ENCODE measurements at places on chromosomes 6 and 20. TPM values are rescaled to one million over a fixed set of nuclear protein-coding genes. Genes with fewer than 3 reads are reported as not detected.

DNA sequence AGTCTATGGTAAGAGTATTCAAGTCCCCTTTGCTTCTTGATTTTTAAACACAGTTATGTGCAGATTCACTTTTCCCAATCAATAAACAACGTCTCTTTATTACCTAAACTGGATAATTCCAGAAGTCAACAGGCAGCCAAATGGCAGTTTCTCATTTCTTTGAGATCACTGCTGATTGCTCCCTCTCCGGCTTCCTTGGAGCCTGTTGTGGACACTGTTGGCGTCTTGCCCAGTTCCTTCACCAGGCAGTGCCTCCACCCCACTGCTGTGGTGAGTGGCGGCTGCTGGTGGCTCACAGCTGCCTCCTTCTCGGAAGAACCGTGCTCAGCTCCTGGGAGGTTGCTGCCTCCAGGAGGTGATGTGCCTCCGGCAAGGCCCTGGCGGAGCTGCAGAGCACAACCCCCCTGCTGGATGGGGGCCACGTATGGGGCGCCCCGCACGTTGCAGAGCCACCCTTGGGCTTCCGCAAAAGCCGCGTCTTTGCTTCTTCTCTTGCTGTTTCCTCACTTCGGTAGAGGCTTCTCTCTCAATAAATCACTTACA is 105.1 kb upstream of the CNKSR3 start:
- DNase-seq, result no peak
- H3K4me3 ChIP-seq, result no peak overlapping the region
- H3K36me3 ChIP-seq, result no peaks in the 10 kb centered on the region
- peaks cover 17% of the 10 kb centered on the region for H3K4me1 ChIP-seq
- H3K27ac ChIP-seq, result no peak overlapping the region

DNA sequence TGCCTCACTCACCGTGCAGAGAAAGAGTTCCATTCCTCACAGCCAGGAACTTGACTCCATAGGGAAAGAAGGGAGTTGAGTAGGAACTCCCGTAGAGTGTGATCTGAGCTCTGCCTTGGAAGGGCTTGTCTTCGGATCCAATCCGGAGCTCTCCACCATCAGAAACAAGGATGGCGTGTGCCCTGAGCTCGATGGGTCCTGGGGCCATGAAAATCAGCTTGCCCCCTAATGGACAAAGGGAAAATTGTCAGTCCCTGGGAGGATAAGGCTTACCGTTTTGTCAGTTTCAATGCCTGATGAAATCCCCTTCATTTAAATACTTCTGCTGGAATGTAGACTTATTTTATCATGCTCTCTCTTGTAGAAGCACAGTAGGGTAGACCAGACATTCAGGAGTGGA is 153.3 kb downstream of the PKHD1 start:
- H3K4me3 ChIP-seq, result no peak overlapping the region
- no peaks in the 10 kb centered on the region for H3K27me3 ChIP-seq
- no peak overlapping the region for H3K27ac ChIP-seq
- no peaks in the 10 kb centered on the region for H3K36me3 ChIP-seq
- DNase-seq, result no peak

SEL1L2 gene
- total RNA-seq, result not detected

PGBD1 gene
- total RNA-seq, result 0.64 TPM

DNA sequence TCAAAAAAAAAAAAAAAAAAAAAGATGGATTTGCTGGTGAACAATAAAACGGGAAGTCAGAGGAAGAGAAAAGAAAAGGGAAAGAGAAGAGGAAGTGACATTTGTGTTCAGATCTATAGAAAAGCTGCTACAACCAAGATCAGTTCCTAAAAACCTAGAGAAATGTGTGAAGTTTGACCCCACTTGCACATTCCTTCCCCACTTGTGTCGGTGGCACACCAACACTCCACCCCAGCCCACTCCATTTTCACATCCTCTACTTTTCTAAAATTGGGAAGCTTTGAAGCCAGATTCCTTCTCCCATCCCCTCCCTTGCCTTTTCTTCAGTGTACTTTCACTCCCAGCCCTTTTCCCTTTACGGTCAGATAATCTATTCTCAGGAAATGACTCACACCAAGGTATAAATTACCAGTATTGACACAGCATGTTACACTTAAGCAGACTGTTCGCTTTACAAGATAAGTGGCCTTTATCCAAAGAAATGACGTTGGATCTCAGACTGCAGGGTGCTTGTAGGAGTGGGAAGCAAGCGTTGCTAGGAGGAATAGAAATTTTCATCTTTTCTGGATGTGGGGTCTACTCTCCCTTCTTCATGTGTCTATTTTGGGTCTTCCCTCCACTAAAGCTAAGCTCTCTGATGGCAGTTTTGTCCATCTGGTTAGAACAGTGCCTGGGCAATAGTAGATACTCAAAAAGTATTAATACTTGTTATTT is 92.5 kb upstream of the ADGRF1 start:
- peaks cover 11% of the 10 kb centered on the region for H3K4me1 ChIP-seq
- no peak overlapping the region for H3K4me3 ChIP-seq
- no peak for DNase-seq

DNA sequence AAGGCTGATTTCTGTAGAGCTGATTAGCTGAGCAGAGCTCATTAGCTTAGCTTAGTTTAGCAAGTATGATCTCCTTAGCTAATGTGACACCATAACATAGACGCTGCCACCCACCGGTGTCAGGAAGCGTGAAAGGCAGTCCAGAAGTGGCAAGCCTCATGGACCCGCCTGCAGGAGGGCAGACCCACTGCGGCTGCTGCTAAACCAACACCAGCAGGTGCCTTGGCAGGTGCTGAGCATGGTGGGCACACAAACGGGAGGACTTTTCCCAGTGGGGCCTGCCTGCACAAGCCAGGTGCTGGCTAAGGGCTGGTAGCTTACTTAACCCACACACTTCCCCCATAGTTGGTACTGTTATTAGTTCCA is 22.7 kb downstream of the ZDHHC14 start:
- no peak overlapping the region for H3K27ac ChIP-seq
- no peak overlapping the region for H3K4me3 ChIP-seq
- H3K36me3 ChIP-seq, result no peaks in the 10 kb centered on the region
- DNase-seq, result no peak
- H3K4me1 ChIP-seq, result no peaks in the 10 kb centered on the region

FAM209B gene
- 0.95 TPM for total RNA-seq

SOBP gene
- 0.26 TPM for total RNA-seq

DNA sequence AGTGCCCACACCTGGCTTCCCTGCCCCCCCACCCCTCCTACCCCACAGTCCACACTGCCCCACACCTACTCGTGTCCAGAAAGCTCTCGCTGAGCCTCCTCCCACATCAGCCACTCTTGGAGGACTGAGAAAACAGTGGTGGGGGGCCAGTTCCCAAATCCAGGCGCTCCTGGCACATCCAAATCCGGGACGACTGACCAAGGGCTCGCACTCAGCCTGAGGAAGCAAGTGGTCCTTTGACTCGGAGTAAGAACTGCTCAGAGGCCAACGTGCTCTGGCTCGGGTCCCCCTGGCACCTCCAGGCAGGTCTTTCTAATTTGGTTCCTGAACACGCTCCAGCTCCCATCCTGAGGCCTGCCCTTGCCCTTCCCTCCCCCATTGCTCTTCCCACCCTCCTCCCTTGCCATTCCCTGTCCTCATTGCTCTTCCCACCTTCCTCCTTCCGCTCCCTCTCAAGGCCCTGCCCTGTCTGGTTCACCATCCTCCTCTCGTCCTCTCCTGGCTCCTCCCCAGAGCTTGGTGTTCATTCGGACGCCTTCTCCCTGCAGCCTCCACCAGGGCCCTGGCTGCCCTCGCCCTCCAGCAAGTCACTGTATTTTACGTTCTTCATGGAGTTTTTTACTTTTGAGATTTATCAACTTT is 83.6 kb downstream of the THBS2 start:
- no peak overlapping the region for H3K27ac ChIP-seq
- no peaks in the 10 kb centered on the region for H3K4me1 ChIP-seq
- no peak overlapping the region for H3K4me3 ChIP-seq
- no peaks in the 10 kb centered on the region for H3K27me3 ChIP-seq
- no peak for DNase-seq
- no peaks in the 10 kb centered on the region for H3K36me3 ChIP-seq

DNA sequence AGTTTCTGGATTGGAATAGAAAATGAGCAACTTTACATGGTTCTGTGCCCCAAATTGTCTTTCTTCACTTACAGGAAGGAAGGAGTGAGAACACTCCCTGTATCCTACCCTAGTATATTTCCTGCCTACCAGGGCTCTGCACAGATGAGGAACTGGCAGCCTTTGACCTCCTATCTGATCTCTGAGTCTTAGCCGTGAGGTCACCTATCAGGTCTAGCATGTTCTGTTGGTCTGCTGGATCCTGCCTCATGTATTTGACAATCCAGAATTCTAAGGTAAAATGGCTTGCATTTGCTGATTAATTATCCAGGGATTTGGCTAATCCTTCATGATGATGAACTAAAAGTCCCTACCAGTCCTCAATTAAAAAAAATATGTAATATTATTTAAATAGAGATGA is 35.0 kb upstream of the TRAM2 start:
- H3K27ac ChIP-seq, result no peak overlapping the region
- no peak overlapping the region for H3K4me3 ChIP-seq
- H3K36me3 ChIP-seq, result no peaks in the 10 kb centered on the region
- H3K4me1 ChIP-seq, result no peaks in the 10 kb centered on the region

DNA sequence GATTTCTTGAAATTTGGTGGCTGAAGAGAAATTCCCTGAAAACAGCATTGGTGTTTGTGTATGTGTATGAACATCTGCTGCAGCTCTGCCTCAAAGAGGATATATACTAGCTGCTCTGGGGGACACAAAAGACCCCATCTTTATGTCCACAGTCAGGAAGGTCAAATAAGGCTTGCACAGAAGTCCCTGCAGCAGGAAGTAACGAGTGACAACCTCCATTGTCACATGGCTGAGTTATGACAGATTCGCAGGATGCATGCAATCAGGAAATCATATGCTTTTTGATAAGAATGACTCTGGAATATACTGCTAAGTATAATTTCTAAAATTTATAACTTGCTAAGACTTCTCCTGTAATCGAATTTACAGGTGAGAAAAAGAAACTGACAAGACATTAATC is 225.9 kb upstream of the CST7 start:
- H3K4me3 ChIP-seq, result no peak overlapping the region
- no peak for DNase-seq
- H3K27ac ChIP-seq, result no peak overlapping the region
- no peaks in the 10 kb centered on the region for H3K4me1 ChIP-seq
- no peaks in the 10 kb centered on the region for H3K36me3 ChIP-seq

GRCh38 chr6:54802775-54803634 is 43.6 kb upstream of the FAM83B start:
- no peaks in the 10 kb centered on the region for H3K27me3 ChIP-seq
- no peaks in the 10 kb centered on the region for H3K36me3 ChIP-seq
- DNase-seq, result no peak

DNA sequence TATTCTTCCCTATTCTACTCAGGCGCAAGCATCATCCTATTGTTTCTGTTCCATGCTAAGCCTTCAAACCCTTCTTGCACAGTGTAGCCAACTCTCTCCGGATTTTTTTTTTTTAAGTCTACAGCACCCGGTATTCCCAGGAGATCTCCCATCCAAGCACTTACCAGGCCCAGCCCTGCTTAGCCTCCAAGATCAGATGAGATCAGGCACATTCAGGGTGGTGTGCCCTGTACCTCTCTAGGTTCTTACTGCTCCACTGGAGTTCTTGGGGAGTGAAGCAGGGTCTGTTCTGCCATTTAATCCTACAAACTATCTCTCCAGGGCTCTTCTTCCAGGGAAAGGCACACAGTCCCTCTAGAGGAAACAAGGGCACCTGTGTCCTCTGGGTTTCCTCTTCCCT is 14.9 kb upstream of the NUP153 start:
- DNase-seq, result no peak
- no peak overlapping the region for H3K27ac ChIP-seq
- no peak overlapping the region for H3K4me3 ChIP-seq

DNA sequence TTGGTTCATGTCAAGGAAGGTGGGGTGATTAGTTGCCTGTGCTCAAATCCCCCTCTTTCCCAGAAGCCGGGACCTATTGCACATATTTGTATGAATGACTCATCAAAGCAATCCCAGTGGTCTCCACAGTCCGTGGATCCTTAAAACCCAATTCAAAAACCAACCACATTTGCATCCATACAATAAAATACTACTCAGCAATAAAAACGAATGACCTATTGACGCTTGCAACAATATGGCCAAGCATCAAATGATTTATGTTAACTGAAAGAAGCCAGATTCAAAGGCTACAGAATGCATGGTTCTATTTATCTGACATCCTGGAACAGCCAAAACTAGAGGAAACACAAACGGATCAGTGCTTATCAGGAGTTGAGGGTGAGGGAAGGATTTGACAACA is 275.4 kb downstream of the PTPRT start:
- no peaks in the 10 kb centered on the region for H3K27me3 ChIP-seq
- no peaks in the 10 kb centered on the region for H3K36me3 ChIP-seq
- no peaks in the 10 kb centered on the region for H3K4me1 ChIP-seq
- DNase-seq, result no peak

DNA sequence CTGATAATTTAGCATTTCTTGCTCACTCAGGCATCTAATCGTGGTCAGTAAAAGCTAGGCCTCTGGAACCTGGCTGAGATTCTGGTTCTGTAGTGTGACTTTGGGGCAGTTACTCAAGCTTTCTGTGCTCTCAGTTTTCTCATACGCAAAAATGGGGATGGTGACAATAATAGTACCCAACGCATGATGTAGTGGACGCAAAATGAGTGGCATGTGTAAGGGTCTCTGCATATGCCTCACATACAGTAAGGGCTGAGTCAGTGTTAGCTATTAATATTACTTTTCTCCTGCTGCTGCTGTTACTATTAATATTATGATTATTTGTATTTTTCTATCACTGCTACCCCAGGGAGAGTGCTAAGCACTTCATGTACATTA is 686 bp downstream of the GINS1 start:
- peak overlapping the region; percentile 92 for H3K4me3 ChIP-seq
- peaks cover 17% of the 10 kb centered on the region for H3K36me3 ChIP-seq
- peak; percentile 10 for DNase-seq
- peaks cover 17% of the 10 kb centered on the region for H3K4me1 ChIP-seq

GRCh38 chr20:64229507-64230061 is 26.0 kb upstream of the PCMTD2 start:
- H3K27me3 ChIP-seq, result no peaks in the 10 kb centered on the region
- H3K36me3 ChIP-seq, result no peaks in the 10 kb centered on the region
- H3K4me1 ChIP-seq, result peaks cover 11% of the 10 kb centered on the region

GRCh38 chr6:14550822-14551221 is 433.2 kb downstream of the CD83 start:
- no peaks in the 10 kb centered on the region for H3K4me1 ChIP-seq
- no peak for DNase-seq
- no peaks in the 10 kb centered on the region for H3K36me3 ChIP-seq
- H3K4me3 ChIP-seq, result no peak overlapping the region
- H3K27ac ChIP-seq, result no peak overlapping the region

GRCh38 chr6:77650098-77650663 is 2.7 kb upstream of the MEI4 start:
- no peak overlapping the region for H3K27ac ChIP-seq
- no peaks in the 10 kb centered on the region for H3K4me1 ChIP-seq
- H3K4me3 ChIP-seq, result peak overlapping the region; percentile 4
- H3K36me3 ChIP-seq, result peaks cover 1% of the 10 kb centered on the region
- peak; percentile 28 for DNase-seq

TMEM200A gene
- total RNA-seq, result not detected
